Activated T-helper 17 cell treated with anti-CD3 and anti-CD28 coated beads, Interleukin-2, amount 50 U/mL, for 72 hours (primary cell): ENCODE measurements at places on chromosomes 11 and 22.

- no peak for ATAC-seq
These were observed 78.1 kb upstream of the ALKBH3 start for GRCh38 chr11:43802509-43802908.

DNA sequence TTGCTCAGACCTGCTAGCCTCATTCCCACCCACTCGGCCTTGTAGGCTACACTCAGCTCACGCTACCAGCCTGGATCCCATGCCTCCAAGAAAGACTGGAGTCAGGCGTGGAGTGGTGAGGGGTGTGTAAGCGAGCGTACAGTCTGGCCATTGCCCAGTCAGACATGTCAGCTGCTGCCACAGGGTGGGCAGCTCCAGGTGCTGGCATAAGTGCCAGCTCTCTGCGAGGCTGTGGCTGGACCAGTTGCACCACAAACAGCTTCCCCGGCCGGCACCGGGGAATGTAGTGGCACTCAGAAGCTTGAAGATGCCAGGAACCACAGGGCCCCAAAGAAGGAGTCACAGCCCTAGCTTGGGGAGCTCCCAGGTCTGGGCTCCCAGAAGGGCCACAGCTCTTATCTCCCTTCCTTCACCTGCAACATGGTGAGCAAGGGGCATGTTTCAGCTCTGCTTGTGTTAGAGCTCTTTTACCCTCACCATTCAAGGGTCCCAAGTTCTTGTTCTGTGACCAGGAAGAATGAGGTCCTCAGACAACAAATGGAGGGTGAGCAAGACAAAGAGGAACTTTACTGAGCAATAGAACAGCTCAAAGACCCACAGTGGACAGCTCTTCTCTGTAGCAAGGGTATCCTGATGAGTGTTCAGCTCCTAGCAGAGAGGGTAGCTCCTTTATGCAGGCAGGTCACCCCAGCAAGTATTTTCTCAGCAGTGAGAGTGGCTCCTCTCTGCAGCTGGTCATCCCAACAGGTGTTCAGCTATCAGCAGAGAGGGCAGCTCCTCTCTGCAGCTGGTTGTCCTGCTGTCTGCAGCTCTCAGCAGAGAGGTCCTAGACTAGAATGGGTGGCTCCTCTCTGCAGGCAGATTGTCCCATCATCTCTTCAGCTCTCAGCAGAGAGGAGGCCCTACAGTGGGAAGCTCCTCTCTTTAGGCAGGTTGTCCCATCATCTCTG is 6.0 kb downstream of the SBF2 start:
- no peak for ATAC-seq

DNA sequence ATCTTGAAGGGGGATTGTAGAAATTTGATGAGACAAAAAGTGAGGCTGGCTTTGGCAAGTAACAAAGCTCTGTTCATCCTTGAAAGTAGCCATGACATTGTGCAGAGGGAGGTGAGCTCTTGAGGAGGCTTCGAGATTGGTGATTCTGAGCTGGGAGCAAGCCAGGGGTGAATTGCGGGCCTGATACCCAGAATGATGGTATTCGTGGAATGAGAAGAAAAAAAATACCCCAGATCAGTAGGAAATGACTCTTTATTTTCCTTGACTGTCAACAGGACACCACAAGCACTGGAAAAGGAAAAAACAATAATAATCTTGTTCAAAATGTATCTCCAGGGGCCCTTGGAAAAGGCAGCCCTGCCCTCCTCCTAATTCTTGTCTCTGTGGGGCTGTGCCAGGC is 62.7 kb downstream of the TSPAN18 start:
- ATAC-seq: no peak

DNA sequence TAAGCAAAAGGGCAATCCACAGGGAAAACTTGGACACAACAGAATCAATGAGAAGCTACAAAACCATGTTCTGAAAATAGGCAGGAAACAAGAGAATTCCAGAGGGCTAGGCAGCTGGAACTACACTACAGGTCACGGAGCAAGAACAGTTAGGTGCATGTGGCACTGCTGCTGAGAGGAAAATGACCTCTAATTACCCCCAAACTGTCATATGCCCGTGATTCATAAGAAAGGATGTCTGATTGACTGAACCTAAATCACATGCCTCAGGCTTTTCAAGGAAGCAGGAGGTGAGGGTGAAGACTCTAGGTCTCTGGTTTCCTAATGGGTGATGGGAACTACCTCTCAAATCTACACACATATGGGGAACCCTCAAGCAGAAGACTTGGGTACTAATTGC is 17.9 kb upstream of the RRAS2 start:
- ATAC-seq: no peak

DNA sequence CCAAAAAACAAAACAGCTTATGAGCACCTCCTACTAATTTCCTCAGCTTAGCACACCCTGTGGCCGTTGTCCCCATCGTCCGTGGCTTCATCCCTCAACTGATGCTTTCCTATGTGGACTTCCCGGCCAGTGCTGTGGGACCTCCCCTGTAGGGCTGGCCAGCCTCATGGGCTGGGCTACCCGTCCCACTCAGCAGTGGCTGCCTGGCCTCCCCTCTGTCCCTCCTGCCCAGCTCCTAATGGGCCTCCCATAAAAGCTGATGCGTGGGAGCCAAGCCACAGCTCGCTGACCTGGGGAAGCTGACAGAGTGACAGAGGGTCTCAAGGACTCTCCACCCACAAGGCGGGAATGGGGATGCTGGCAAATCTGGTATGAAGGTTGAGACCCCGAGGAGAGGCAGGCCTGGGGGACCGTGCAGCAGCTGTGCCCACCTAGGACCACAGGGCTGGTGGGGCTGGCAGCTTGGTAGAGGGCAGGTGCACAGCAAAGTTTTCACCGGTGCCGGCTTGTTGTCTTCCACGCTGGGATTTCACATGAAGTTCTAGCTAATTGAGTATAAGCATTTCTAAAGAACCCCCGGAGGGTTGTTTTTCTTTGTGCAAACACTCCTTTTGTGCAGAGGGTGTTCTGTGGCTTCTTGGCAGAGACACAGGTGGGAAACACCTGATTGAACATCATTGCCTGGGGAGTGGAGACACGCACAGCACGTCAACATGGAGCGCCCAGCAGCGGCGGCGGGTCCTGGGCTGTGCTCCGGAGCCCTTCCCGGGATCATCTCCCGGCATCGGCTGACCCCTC is 23.2 kb downstream of the TBX1 start:
- ATAC-seq: no peak

- ATAC-seq: no peak
These were observed 128.6 kb upstream of the FGF3 start for GRCh38 chr11:69947793-69948255.

GRCh38 chr11:19715373-19715772 is 2.7 kb downstream of the NAV2 start:
- ATAC-seq: no peak

DNA sequence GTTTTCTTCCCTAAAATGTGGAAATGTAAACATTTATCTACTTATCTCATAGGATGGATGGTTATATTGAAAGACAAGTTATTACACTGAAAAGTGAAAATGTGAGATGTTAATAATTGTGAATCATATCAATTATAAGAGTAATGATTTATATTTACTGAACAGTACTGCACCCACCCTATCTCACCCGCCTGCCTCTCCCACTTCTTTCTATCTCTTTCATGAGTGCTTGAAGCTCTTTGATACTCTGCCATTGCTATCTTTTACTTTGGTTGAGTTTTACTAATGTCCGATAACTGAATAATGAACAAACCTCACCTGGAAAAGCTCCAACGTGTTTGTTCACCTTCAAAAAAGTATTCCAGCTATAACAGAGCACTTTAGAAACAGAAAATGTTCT is 263.0 kb upstream of the UBASH3B start:
- no peak for ATAC-seq

GRCh38 chr11:65613091-65613928 is 711 bp downstream of the MAP3K11 start:
- ATAC-seq: no peak

- ATAC-seq: no peak
These were observed 136.3 kb downstream of the ETS1 start for GRCh38 chr11:128450882-128451651.

GRCh38 chr11:14420223-14420622 is 61.2 kb upstream of the RRAS2 start:
- no peak for ATAC-seq

GRCh38 chr11:27413218-27413617 is 50.2 kb upstream of the CCDC34 start:
- no peak for ATAC-seq

DNA sequence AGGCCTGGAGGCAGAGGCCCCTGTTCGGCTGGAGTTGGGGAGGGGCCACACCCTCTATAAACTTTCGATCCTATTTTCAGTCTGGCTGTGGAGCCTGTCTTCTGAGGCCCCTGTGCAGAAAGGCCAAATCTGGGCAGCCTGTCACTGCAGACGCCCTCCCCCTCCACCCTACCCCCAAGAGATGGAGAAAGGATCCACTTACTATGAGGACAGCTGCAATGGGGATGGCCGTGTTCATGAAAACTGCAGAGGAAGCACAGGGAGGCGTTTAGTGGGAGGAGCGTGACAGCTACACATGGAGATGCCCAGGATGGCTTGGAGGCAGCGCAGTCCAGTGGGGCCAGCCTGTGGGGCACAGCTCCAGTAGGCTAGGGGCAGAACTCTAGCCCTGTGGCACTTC is 43.5 kb upstream of the KCNJ11 start:
- ATAC-seq: no peak

- ATAC-seq: peak; percentile 37
These were observed 15.8 kb upstream of the SIK2 start for GRCh38 chr11:111586388-111586831.

DNA sequence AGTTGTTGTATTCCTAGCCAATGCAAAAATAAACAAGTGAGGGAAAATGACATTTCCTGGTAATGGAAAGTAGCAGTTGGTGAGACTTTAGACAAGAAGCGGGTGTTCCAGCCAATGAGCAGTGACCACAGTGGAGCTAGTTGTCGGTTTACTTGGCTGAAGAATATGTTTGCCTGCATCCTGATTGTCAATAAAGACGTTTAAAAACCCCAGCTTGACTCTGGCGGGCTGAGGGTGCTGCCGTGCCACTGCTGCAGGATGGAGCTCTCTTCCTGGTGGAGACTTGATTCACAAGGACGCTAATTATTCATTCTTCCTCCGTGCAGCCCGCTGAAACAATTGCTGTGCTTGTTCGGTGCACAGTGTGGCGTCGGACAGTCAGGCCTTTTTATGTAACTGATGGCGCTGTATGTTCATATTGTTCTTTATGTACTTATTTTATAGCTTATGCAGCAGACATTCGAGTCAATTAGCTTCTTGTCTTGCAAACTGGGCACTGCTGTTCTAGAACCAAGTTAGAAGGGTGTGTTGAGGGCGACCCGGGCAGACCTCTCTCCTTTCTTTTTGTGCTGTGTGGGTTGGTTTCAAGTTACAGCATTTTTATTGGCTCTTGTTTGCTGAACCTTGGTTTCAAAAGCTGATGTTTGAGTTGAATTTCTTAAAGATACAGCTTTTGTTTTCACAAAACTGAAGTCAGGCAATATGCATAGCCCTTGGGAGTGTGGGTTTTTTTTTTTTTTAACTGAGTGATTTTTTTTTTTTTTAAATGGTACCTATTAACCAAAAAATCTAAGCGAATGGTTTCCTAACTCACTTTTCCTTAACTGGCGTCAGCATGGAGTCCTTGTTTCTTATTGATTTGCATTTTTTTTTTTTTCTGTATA is 153.9 kb downstream of the TEAD1 start:
- no peak for ATAC-seq

- no peak for ATAC-seq
These were observed 7.6 kb downstream of the YDJC start for GRCh38 chr22:21622011-21622918.

DNA sequence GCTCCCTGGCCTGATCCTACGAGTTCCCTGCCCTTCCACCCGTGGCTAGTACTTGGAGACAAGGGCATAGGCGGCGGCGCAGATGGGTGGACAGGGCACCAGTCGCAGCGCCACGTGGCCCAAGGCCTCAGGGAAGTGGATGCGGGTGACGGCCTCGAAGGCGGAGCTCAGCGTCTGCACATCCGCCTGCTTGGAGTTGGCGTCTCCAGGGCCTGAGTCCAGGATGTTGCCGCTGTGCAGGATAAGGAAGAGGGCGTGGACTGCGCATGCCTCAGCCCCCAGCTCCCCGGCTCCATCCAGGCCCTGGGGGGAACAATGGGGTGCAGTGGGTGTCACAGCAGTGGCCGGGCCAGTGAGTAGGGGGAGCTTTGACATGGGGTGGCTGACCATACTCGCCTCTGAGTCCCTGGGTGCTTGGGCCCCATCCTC is 6.6 kb downstream of the PITPNM1 start:
- ATAC-seq: no peak

DNA sequence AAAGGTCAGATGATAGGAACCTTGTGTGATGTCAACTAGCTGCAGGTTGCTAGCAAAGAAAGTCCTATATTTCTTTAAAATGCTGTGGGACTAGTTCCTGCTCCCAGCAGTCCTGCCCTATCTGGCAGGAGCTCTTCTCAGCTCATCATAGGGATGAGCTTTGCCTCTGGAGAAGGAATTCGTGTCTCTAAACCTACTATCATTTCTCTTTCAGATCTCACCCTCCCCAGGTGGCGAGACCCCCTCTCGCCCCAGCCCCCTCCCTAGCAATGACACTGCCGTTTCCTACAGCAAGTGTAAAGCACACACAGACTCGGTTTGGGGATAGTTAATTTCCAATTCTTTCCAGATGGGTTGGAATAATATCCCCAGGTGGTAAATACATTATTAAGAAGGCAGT is 533.3 kb downstream of the OPCML start:
- ATAC-seq: no peak

- peak; percentile 51 for ATAC-seq
These were observed 26.1 kb upstream of the CARD16 start for GRCh38 chr11:105071089-105071732.

DNA sequence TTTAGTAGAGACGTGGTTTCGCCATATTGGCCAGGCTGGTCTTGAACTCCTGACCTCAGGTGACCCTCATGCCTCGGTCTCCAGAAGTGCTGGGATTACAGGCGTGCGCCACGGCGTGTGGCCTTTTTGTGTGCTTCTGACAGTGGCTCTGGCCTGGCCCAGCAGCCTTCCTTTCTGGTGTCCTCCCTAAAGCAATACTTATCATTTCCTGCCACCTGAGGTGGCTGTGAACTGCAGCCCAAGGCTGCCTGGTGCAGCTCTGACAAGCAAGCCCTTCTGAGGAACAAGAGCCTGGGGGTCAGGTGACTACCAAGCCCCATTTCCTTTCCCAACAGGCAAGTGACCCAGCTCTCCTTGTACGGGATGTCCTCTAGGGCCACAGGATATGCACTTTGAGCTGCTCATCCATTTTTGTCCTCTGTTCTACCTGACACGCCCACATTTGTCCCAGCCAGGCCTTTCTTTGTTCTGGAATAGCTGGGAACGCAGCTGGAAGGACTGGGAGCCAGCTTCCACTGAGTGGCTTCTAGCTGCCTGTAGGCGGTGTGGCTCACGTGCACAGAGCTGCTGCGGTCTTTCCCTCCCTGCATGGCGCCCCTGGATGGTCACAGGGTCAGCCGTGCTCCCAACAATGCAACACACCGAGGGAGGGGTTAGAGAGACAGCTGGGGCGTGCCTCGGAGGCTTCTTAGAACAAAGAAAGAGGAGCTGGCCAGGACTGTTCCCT is 12.3 kb upstream of the BID start:
- no peak for ATAC-seq

GRCh38 chr22:42519525-42520401 is at the start of gene RRP7A:
Gene RRP7A (minus strand): TSS chr22:42519796. CDS start chr22:42519786, 10 bp downstream.
- ATAC-seq: peak; percentile 98

- ATAC-seq: no peak
These were observed 13.5 kb downstream of the BTBD10 start for GRCh38 chr11:13449522-13449921.
